Mesenteric fat pad (tissue), 1 donor: ENCODE measurements at places on chromosomes 5 and 9. TPM values are rescaled to one million over a fixed set of nuclear protein-coding genes. Genes with fewer than 3 reads are reported as not detected.

FBXW2 gene
- 66.9 TPM for total RNA-seq

PCDHGB2 gene
- 3.1 TPM for total RNA-seq

DNA sequence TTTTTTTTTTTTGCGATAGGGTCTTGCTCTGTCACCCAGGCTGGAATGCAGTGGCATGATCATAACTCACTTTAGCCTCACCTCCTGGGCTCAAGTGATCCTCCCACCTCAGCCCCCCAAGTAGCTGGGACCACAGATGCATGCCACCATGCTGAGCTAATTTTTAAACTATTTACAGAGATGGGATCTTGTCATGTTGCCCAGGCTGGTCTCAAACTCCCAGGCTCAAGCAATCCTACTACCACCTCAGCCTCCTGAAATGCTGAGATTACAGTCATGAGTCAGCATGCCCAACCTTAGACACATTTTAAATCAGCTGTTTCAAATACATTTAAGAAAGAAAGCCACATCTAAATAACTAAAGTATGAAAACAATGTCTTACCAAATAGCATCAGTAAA is 439.0 kb downstream of the EBF1 start:
- no peak for DNase-seq

PPP3R2 gene
- not detected for total RNA-seq
